ENCODE measurements at places on chromosomes 6 and 20.

GRCh38 chr6:73487473-73487872 is 25.9 kb downstream of the MTO1 start:
- no peak for DNase-seq

DNA sequence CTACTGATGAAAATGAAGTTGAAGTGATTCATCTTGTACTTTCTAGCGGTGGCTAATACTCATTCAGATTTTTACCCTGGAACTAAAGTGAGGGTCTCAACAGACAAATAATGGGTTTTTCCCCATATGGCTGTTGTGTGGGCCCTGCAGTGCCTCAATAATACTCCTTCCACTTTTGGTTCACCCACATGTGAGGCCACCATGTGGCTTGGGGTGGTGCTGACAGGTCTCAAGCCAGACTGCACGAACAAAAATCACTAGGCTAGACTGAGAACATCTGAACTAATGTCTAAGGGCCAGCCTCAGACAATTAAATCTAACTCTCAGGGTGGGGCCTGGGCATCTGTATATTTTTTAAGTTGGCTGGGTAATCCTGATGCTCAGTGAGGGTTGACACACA is 7.9 kb upstream of the COL12A1 start:
- DNase-seq, result no peak

DNA sequence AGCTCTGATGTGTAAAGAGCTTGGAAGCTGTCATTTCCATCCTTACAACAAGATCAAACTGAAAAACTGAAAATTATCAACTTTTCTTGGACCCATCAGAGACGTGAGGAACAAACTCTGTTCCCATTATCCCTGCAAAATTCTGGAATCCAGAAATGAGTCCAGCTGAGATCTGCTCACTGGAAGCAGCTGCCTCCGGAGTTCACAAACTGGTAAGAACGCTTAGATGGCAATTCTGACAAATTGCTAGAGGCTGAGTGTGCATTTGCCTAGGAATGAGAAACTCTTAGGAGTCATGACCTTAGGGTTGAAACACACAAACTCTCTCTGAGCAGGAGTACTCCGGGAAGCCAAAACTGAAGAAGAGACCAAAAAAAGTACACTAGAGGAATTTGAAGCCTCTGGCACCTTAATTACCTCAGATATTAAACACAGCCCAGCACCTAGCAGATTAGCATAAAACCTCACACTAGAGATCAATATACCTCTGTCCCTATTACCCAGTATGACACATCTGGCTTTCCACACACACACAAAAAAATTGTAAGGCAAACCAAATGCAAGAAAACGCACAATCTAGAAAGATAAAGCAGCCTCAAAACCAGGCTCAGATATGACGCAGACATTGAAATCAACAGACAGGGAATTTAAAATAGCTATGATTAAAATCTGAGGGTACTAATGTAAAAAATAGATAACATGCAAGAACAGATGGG is 233.5 kb upstream of the SGK1 start:
- no peak for DNase-seq

DNA sequence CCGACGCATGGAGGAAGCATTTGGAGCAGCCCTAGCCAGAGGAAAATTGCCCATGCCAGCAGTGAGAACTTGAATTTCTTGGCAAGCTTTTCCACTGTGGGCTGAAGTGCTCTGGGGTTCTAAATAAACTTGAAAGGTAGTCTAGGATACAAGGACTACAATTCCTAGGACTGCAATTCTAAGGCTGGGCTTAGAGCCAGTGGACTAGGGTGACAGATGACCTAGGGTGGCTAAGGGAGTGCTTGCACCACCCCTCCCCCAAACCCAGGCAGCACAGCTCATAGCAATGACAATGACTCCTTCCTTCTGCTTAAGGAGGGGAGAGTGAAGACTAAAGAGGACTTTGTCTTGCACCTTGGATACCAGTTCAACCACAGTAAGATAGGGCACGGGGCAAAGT is 122.3 kb downstream of the THBS2 start:
- no peak for DNase-seq

DNA sequence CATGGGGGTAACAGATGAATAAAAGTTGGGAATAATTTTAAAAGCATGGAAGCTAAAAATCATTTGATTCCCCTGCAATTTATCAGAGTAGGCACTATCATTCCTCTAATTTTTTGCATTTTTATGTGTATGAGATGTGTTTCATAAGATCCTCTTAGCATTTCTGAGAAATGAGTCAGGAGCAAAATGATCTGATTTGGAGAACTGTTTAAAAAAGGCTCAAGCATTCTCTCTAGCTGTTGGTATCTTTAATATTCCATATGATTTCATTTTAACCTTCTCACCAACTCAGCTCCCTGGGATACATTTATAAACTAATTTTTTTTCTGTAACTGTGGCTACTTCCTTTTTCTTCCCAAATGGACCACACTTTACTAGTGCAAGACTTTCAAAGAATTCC is 60.9 kb downstream of the MCHR2 start:
- DNase-seq, result no peak

DNA sequence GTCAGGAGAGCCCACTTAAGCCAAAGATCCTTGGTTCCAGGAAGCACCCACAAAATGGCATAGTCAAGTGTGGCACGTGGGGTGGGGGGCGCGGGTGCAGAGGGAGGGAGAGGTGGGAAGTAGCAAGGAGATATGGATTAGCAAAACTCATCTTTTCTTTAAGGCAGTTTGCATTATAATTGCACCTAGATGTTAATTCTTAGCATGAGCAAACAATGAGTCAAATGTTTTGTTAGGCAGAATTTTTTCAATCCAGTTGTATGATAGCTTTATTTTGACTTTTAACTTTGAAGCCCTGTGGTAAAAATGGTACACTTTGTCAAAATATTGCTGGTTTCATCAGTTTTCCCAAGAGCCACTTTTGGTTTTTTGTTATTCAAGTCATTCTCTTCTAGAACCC is 15.0 kb downstream of the SCAND1 start:
- DNase-seq, result no peak

DNA sequence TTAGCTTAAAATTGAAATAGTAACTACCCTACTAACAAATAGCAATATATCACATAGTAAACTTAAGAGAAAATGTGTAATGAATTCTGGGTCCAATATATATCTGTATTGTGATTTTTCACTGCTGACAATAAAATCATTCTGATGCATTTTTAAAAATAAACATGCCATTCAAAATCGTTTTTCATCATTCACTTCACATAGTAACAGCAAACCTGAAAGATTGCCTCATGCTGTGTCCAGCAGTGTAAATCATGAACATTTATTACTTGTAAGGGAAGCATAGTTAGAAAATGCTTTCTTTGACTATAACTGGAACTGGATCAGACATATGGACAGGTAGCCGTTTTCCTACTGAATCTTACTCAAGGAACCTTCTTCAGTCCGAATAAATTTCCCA is 446.1 kb downstream of the UTRN start:
- no peak for DNase-seq

- DNase-seq, result no peak
These were observed 85.4 kb downstream of the PLCG1 start for GRCh38 chr20:41222703-41223102.

DNA sequence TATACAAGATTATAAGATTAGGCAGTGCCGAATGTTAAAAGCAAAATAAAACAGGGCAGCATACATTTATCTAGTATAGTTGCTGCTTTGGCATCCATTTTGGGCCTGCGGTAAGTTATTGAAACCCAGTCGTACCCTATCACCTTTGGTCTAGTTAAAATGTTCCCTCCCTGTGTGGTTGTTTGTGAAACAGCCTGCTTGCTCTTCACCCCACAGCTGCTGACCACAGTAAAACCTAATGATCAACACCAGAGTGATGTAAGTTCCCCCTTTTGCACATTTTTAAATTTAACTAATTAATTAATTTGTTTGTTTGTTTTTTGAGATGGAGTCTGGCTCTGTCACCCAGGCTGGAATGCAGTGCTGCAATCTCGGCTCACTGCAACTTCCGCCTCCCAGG is 50.3 kb upstream of the TXNDC5 start:
- no peak for DNase-seq

GRCh38 chr6:121274666-121275295 is 59.5 kb downstream of the TBC1D32 start:
- no peak for DNase-seq

DNA sequence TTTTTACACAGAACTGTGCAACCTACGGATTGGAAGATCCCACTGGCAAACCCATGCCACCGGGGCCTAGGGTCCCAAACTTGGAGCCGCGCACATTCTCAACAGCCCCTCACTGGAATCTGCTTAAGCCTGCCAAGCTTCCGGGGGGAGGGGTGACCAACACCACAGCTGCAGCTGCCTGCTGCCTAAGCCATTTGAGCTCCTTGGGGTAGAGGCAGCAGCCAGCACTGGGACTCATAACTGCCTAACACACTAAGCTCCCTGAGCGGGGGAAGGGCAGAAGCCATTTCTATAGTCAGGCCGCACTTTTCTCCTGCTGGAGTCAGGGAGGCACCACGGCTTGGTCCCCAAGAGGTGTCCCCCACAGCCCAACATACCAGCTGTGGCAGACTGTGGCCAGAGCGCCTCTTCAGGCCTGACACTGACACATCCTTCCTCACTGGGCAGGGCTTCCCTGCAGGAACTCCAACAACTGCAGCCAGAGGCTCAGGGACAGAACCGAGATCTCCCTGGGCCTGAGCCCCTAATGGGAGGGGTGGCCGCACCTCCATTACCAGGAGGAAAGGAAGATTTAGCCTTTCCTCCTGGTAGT is 270.3 kb upstream of the ECI2 start:
- DNase-seq, result no peak

GRCh38 chr20:330233-331149 is 5.1 kb downstream of the SOX12 start:
- DNase-seq, result peak; percentile 88

DNA sequence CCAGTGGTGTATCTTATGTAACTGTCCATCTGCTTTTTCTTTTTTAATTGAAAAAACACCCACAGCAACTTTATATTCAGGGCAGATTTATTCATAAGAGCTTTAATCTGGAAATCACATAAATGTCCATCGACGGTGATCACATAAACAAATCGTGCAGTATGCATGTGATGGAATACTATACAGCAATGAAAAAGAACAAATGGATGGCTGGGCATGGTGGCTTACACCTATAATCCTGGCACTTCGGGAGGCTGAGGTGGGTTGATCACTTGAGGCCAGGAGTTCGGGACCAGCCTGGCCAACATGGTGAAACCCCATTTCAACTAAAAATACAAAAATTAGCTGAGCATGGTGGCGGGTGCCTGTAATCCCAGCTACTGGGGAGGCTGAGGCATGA is 39.1 kb downstream of the VSTM2L start:
- DNase-seq, result no peak

GRCh38 chr6:91097364-91097763 is 510.5 kb upstream of the MAP3K7 start:
- no peak for DNase-seq

GRCh38 chr6:1586256-1586655 is 23.5 kb upstream of the FOXC1 start:
- DNase-seq, result no peak

DNA sequence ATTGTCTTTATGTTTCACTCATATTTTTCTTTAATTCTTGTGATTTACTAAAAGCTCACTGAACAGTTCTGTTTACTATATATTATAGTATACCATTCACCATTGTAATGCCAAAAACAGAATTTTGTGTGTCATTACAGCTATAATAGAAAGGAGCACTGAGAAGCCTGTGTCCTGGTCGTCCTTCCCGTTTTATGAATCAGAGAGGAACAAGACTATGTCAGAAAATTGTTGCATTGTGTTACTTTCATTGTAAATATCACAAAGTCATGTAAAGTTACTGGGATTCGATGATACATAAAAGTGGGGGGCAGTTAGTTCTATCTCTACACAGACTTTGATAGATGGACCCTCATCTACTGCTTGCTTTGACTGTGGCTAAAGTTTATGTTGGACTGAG is 145.1 kb downstream of the QKI start:
- DNase-seq, result no peak

- no peak for DNase-seq
These were observed 59.4 kb downstream of the GCNT2 start for GRCh38 chr6:10580570-10580969.

DNA sequence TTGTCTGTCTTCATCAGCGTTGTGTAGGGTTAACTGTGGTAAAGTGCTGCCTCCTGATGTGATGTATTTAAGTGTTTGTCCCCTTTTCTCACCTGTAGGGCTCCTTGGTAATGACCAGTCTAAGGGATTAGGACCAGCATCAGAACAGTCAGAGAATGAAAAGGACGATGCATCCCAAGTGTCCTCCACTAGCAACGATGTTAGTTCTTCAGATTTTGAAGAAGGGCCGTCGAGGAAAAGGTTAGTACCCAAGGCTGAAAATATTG is 164.2 kb downstream of the JARID2 start:
- no peak for DNase-seq

DNA sequence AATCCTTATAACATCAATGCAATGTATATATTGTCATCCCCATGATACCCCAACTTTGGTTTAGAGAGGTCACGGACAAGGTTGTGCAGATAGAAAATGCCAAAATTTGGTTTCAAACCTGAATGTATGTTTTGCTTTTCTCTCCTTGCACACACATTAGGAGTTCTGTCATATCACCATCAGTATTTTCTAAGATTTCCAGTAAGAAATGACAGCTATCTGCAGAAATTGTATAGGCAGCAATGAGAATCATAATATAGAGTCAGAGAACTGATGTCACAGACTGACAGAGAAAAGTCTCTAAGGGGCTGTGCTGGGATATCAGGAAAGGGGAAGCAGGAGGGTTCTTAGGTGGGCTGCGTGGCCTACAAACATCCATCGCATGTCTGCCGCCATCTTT is 140.0 kb downstream of the AKAP7 start:
- no peak for DNase-seq

- peak; percentile 86 for DNase-seq
These were observed 17.6 kb upstream of the EIF2S2 start for GRCh38 chr20:34129518-34130162.

DNA sequence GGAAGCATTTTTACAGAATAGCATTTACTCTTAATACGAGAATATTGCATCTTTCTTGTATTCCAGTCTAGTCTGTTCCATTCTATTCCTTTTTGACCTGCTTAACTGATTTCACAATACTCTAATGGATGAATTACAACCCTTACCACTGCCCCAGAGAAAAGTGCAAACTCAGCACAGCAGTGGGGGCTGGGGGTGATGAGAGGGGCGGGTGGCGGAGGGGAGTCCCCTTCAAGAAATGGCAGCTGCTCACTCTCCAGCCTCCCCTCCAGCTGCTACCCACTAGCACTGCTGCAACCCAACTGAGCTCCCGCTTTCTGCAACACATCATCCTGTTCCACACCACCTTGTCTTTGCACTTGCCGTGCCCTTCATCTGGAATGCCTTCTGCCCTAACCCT is 30.1 kb downstream of the PIM1 start:
- DNase-seq, result no peak
